ENCODE measurements at places on chromosomes 13 and 19.

DNA sequence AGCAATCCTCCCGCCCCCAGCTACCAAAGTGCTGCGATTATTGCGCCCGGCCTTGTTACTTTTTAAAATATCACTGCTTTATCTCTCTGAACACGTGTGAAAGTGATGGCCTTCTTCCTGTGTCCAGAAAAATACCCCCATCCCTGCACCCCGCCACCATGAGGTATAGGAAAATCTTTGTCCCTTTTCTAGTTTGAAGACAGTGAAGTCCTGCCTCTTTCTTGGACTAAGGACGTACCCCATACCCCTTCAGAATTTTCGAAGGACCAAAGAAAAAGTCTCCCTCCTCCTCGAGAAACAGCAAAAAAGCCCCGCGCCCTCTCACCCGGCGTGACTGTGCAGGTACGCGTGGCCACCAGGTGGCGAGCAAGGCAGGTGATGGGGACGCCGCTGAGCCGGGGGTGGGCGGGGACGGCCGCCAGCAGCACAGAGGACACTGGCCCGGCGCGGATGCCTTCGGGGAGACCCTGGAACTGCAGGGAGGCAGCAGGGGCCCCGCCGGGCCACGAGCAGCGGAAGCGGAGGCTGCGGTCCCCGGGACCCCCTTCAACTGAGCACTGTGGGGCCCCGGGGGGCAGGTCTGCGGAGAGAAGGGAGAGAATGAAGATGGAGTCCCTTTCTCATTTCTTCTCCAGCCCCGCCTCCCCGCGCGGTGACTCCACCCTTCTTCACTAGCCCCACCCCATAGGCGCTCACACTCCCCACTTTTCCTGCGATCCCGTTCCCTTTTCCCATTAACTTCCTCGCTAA lies 3.2 kb downstream of the VSIG10L start:
- DNase-seq = peak; percentile 82

GRCh38 chr13:72652681-72653080 lies 74.7 kb downstream of the MZT1 start:
- DNase-seq = no peak

DNA sequence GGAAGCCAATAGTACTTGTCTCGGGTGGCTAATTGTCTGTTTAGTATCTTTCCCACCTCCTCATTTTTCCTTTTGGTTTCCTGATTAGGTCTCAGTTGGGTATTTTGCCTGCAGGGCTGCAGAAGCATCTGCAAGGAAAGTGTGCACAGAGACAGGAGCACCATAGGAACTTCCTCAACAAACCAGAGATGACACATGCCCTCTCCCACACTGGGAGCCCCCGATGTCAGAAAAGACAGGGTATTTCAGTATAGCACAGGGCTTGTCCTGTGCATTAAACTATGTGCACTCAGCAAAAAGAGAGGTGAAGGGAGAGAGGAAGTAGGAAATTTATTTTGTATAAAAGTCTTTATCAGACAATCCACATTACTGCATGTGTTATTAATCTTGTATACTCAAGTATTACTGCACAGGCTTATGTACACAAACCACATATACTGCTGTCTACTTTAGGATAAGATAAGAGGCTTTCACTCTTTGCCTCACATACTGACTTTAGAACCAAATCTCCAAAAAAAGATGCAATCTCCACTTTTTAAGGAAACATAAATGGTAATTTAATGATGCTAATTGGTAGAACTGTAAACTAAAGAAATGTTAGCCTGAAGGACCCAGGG lies 501.0 kb downstream of the FOXO1 start:
- DNase-seq = no peak

DNA sequence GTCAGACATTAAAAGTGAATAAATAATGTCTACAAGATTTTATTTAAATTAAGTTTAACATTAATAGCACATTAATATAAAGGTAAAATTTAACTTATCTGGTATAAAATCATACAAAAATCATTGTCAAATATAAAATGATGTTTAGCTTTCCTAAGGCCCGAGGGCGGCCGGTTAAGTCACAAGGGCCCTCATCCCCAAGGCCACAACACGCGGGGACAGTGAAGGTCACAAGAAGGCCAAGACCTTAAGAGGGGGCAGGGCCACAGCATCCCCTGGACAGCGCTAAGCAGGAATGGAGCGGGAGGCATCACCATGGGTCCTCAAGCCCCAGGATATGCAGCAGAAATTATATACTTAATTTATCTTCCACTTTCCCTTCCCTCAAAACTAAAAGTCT lies 62.7 kb upstream of the ZNF85 start:
- no peak for DNase-seq

GRCh38 chr19:7494416-7495098 lies 5.7 kb upstream of the PEX11G start:
- peak; percentile 80 for DNase-seq

DNA sequence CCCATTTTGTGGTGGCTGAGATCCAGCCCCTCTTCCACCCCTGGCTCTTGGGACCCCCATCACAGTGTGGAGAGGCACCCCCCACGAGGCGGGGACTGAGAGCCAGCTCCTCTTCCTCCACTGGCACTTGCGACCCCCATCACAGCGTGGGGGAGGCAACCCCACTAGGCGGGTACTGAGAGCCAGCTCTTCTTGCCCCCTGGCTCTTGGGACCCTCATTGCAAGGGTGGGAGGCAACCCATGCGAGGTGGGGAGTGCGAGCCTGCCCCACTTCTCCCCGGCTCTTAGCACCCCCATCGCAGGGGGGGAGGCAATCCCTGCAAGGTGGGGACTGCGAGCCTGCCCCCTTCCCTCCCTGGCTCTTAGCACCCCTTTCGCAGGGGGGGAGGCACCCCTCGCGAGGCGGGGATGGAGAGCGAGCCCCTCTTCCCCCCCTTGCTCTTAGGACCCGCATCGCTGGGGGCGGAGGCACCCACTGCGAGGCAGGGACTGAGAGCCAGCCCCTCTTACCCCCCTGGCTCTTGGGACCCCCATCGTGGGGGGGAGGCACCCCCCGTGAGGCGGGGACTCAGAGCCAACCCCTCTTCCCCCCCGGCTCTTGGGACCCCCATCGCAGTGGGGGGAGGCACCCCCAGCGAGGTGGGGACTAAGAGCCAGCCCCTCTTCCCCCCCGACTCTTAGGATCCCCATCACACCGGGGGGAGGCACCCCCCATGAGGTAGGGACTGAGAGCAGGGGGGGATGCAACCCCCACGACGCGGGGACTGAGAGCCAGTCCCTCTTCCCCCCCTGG lies 364.6 kb upstream of the SPRY2 start:
- no peak for DNase-seq

DNA sequence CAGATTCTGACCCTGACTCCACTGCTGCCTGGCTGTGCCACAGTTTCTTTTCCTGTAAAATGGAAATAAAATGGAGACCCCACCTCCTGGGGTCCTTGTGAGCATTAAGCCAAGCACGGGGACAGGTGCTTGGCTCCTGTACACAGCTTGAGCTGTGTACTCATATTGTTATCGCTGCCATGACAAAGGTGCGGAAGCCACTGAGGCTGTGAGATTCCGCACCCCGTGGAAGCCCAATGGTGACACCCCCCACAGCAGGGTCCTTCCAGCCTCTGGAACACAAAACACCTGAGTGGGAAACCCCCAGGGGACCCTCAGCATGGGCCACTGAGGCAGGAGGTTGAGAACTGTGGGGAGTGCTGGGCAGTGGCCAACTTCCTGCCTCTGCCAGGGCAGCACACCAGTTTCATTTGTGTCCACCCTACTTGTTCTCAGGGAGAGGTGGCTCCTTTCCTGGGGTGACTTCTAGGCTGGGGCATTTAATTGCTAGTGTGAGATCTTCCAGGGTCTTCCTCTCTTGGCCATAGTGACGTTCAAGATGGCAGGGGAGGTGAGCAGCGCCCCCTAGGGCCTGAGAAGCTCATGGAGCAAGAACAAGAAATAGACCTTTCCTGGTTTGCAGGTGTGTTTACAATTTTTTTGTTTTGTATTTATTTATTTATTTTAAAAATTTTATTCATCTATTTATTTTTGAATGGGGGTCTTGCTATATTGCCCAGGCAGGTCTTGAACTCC lies 5.4 kb upstream of the JSRP1 start:
- DNase-seq = no peak

All from lung (tissue), 17 donors.